AG04450 (cell line): ENCODE measurements at places on chromosomes 12 and 14.

DNA sequence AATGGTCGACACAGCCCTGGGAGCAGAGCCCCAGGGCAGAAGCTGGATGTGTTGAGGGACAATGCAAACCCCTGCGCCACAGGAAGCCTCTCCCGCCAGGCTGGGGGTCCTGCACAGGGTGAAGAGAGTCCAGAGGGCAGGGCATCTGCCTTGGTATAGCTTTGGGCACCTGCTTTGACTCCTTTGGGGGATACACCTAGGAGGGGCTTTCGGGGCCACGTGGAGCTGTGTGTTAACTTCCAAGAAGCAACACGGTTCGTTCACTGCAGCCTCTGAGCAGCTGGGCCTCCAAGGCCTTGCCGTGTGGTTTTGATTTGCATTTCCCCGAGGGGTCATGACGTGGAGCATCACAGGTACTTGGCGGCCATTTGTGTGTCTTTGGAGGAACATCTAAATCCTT, 5.8 kb upstream of the PUS1 start:
- no peak for DNase-seq

DNA sequence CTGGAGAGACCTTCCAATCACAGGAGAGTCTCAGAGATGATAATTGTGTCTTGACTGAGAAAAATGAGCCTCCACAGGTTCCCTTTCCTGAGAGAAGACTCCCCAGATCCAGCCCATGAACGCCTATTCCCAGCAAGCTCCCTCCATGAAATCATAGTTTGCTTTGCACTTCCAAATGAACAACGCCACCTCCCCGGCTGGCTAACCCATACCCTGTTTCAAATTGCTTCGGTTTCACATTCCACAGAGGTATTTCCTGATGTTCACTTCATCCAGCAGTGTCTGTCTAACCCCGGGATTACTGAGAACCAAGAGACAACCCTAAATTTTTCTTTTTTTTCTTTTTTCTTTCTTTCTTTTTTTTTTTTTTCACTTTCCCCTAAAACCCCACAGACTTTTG, 124.1 kb upstream of the RFLNA start:
- no peak for DNase-seq

DNA sequence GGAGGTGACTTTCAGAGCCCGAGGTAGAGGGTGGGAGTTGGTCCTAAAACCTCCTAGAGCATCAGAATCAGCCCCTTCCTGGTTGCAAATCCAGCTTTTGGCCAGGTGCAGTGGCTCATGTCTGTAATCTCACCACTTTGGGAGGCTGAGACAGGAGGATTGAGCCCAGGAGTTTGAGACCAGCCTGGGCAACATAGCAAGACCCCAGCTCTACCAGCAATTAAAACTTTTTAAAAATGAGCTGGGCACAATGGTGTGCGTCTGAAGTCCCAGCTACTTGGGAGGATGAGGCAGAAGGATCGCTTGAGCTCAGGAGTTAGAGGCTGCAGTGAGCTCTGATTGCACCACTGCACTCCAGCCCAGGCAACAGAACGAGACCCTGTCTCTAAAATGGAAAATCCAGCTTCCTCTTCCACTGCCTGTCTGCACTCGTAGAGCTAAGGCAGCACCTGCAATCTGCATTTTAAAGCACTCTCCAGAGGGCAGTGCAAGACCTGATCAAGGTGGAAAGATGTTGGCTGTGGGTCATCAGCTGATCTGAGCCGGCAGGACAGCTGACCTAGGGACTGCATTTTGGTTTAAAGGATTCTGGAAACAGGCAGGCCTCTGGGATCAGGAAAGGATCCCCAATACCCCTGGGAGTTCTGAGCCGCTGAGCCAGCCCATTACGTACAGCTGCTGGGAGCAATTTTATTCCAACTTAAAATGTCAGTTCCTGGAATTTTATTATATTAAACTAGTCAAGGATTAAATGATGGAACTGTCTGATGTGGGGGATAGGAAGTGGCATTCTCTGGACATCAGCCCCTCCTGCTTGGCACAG, 1.8 kb upstream of the TESC start:
- no peak for DNase-seq

- DNase-seq: no peak
These were observed 866 bp upstream of the PITPNM2 start for GRCh38 chr12:123151457-123152454.

DNA sequence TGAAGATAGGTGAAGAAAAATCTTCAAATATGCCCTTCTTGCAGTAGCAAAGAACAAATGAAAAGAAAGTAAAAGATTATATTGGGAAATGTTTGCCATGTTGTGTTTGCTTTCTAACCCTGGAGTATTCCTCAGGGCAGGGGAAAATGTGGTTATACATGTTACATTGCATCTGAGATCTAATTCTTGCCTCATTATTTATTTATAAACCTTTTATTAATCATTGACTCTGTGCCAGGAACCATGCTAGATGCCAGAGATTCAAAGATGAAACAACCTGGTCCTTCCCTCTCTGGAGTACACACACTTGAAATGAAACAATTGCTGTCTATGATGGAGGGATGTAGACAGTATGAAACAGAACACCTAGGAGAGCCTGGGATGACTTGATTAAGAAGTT, 128.1 kb upstream of the HMGA2 start:
- no peak for DNase-seq

DNA sequence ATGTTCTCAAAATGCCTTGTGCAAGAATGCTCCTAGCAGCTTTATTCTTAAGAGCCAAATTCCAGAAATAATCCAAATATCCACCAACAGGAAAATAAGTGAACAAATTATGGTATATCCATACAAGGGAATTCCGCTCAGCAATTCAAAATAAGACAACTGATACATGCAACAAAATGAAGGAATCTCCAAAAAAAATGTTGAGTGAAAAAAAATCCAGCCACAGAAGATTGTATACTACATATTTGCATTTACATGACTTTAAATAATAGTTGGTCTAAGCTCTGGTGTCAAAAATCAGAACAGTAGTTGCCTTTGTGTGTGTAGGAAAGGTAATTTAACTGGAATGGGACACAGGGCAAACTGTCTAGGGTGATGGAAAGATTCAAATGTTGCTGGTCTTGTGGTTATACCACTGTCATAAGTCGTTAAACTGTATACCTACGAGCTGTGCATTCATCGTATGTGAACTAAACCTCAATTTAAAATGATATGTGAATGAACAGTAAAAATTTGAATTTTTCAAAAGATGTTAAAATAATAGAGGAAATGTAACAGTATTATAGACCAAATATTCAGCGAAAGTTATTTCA, 3.2 kb downstream of the CD69 start:
- no peak for DNase-seq

DNA sequence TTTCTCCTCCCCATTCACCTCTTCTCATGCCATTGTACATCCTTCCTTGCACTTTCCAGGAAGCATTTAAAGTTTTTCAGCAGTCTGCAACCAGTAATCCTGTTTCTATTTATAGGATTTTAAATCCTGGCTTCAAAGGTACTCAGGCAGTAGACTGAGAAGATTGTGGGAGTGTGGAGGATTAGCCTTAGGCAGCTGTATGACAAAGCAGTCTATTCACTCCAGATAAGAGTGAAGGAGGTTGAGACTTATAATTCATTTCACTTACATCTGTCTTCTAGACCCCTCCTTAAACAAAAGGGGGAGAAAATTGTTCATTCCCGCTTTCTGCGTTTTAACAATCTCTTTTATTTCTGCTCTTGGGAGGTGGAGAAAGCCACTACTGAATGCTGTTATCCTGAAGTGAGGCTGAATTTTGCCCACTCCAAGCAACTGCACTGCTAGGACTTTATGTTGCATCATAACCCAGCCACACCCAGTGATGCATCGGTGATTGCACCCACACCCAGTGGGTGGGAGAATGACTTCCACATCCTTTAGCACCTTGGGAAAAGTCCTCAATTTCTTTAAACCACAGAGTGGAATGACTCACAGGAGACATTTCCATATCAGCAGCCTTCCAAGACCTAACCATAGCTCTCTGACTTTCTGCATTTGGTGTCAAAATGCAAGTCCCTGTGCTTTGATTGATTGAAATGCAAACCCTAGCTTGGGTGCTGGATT, 382.5 kb upstream of the ATP2B1 start:
- DNase-seq: peak; percentile 63

DNA sequence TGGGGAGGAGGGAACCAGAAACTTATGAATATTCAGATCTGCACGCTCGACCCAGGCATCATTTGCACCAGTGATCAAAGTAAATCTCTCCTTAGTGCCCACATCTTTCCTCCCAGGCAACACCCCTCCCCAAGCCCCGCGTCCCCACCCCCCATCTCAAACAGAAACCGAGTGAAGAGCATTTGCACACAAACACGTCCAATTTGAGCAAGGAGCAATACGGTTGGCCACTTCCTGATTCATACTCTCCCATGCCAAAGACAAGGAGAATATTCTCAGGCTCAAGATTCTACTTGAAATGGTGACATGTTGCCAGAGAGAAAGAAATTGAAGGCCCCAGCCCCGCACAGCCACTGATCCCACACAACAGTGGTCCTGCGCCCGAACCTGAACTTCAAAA, 7.1 kb downstream of the FOXN3 start:
- no peak for DNase-seq

DNA sequence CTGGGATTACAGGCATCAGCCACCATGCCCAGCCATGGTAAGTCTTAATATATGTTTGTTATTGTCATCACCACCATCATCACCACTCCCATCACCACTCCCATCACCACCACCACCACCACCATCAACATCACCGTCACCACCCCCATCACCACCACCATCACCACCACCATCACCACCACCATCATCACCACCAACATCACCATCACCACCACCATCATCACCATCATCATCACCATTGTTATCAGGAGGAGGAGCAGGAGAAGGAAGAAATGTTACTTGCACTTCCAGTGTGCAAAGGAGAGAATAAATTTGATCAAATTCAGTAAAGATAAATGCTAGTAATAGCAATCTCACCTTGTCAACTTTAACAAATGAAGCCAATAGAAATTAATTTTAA, 71.2 kb upstream of the CHST11 start:
- no peak for DNase-seq

DNA sequence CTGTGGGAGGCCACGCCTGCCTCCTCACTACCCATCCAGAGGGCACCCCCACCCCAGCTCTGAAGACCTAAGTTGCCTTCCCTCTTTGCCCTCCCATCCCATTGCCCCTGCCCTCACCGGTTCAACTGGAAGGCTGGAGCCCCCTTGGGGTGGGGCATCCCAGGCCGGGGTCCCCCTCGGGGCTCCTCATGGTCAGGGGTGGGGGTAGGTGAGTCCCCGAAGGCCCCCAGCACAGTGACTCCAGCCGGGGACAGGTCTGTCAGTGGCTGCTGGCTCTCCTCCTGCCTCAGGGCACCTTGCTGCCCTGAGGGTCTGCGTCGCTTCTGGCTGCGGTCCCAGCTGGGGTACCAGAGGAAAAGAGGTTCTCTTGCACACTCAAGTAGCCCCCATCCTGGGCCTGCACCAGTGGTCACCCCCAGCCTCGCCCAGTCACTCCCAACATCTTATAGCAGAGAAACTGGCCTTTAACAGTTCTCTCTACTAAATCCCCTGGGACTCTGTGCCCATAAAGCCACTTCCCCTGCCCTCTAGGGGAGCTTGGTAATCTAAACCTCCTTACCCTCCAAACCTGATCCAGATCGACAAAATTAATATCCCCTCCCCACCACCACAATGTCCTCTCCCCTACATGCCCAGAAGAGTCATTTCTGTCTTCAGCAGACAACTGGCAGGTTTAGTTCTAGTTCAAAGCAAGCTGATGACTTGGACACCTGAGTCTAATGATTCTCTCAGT, 5.1 kb downstream of the PIANP start:
- no peak for DNase-seq

- DNase-seq: no peak
These were observed 193.8 kb upstream of the ARID2 start for GRCh38 chr12:45535610-45536180.

GRCh38 chr14:67763158-67763822, 53.1 kb downstream of the ZFYVE26 start:
- DNase-seq: no peak

DNA sequence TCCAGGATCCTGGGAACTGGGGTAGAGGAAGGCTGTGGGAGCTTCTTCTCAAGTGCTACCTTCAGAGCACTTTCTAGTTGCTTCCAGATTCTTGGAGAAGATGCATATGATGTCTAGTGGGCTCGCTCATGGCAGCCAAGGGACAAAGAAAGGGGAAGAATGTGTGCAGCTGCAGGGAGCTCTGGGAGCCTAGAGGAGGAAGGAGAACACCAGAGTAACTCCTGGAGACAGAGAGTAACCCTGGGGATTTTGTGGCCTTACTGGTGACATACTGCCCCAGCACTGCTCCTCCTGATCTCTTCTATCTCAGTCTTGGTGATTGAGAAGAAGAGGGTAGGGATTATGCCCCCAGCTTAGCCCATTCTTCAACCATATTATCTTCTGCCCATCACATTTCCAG, 10.3 kb upstream of the SP7 start:
- DNase-seq: no peak

- no peak for DNase-seq
These were observed 9.2 kb downstream of the MED21 start for GRCh38 chr12:27031531-27031930.

- no peak for DNase-seq
These were observed 1.3 kb downstream of the NKX2-8 start for GRCh38 chr14:36580856-36581831.

DNA sequence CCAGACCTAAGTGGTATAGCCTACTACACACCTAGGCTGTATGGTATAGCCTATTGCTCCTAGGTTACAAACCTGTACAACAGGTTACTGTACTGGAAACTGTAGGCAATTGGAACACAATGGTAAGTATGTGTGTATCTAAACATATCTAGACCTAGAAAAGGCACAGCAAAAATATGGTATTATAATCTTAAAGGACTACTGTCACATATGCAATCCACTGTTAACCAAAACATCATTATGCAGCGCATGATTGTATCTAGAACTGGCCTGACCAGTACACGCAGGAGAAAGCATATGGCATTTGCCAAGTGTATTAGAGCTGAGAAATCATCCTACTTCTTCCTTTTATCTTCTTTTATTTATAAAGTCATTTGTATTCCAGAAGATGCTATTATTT, 75.5 kb downstream of the SLC8A3 start:
- no peak for DNase-seq

DNA sequence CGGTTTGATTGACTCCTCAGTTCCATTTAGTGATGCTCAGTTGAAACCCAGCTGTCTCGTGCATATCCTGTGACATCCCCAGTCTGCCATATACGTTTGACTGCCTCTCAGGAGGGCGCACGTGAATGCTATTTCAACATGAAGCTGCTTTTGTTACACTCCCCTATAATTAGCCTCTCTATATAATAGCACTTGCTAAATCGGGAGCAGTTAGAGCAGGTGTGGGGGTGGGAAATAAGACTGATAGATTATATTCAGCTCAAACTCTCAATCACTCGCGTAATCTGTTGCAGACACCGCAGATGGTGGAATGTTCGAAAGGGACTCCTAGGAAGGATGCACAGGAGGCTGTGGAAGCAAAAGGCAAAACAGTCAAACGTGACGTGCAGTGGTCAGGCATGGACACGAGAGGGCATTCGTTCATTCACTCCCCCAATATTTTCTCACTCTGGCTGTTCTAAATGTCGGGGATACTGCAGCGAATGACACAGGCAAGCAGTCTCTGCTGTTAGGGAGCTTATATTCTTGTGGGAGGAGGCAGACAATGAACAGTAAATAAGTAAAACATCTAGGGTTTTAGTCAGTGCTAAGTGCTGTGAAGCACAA, 29.8 kb downstream of the KCNA1 start:
- DNase-seq: no peak

- DNase-seq: no peak
These were observed 302.1 kb downstream of the RMST start for GRCh38 chr12:97764700-97765099.

- DNase-seq: no peak
These were observed 55.0 kb downstream of the AP5M1 start for GRCh38 chr14:57323721-57324120.
